GM23248 (cell line): ENCODE measurements at places on chromosomes 7 and 10. TPM values are rescaled to one million over a fixed set of nuclear protein-coding genes. Genes with fewer than 3 reads are reported as not detected.

Gene PTN
- total RNA-seq = 8.1 and 8.3 TPM in 2 replicates

Gene CLDN3
- total RNA-seq = not detected in 2 replicates

Gene OR2A12
- total RNA-seq = not detected in 2 replicates

Gene LRRC17
- total RNA-seq = 1.5 TPM in 1 of 2 replicates, not detected in the other

Gene NUDT13
- 0.51 and 1.7 TPM in 2 replicates for total RNA-seq

Gene LBX1
- not detected in 2 replicates for total RNA-seq

Gene ZNF467
- not detected in 2 replicates for total RNA-seq

Gene LRRD1
- total RNA-seq = not detected in 2 replicates

Gene TAS2R41
- not detected in 2 replicates for total RNA-seq

- H3K27ac ChIP-seq = no peak overlapping the region
- 0 out of 2 replicates have a peak, but pooled peaks cover 6% of the 10 kb centered on the region for H3K36me3 ChIP-seq
- H3K4me1 ChIP-seq = peaks cover 31% of the 10 kb centered on the region
- no peaks in the 10 kb centered on the region for H3K27me3 ChIP-seq
- DNase-seq = peak; percentile 36
- H3K4me3 ChIP-seq = no peak overlapping the region
Observed at GRCh38 chr7:47337531-47337930, 244.4 kb downstream of the TNS3 start.

- H3K36me3 ChIP-seq = no peaks in the 10 kb centered on the region
- H3K4me3 ChIP-seq = no peak overlapping the region
- H3K4me1 ChIP-seq = no peaks in the 10 kb centered on the region
- no peaks in the 10 kb centered on the region for H3K27me3 ChIP-seq
- no peak overlapping the region for H3K27ac ChIP-seq
Observed at GRCh38 chr7:38902449-38902848, 6.5 kb downstream of the VPS41 start.

GRCh38 chr10:28569506-28570159 lies 36.7 kb downstream of the WAC start:
- peak overlapping the region; percentile 26 for H3K27ac ChIP-seq
- peak; percentile 63 for DNase-seq
- no peaks in the 10 kb centered on the region for H3K27me3 ChIP-seq
- peaks cover 18% of the 10 kb centered on the region; the same call in 1 of the 2 replicates for H3K36me3 ChIP-seq
- no peak overlapping the region for H3K4me3 ChIP-seq

DNA sequence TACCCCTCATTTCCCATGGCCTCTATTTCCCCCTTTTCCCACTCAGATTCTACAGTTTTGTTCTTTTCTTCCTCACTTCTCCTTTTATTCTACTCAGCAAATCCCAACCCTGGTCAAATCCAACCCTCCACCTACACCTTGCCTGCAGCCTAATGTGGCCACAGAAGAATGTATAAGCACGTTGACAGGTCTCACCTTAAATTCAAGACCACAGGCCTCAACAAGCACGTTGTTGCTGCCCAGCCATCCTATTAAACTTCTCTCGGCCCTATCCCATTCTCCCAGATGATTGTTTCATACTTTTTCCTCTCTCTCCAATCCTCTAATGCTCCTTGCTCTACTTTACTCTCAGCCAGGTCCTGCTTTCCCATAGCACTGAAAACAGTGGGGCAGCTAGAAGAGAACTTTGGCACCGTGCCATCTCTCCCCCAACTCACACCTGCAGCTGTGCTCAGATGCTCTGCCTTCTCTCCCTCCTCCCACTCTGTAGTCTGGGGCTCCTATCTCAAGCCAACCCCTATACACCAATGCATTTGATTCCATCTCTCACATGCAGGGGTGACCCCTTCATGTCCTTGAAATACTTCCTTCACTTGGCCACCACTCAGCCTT lies 6.8 kb upstream of the EIF3A start:
- no peak overlapping the region for H3K4me3 ChIP-seq
- no peak overlapping the region for H3K27ac ChIP-seq
- DNase-seq = no peak
- H3K27me3 ChIP-seq = no peaks in the 10 kb centered on the region
- H3K4me1 ChIP-seq = peaks cover 12% of the 10 kb centered on the region

GRCh38 chr7:16579216-16579615 lies 52.6 kb downstream of the LRRC72 start:
- H3K4me1 ChIP-seq = no peaks in the 10 kb centered on the region
- no peak overlapping the region for H3K4me3 ChIP-seq
- DNase-seq = no peak
- H3K27ac ChIP-seq = no peak overlapping the region

- H3K27me3 ChIP-seq = peaks cover 6% of the 10 kb centered on the region
- H3K36me3 ChIP-seq = no peaks in the 10 kb centered on the region
- peaks cover 4% of the 10 kb centered on the region; the same call in 1 of the 2 replicates for H3K4me1 ChIP-seq
- DNase-seq = no peak
Observed at GRCh38 chr7:151838861-151839381, 38.0 kb downstream of the PRKAG2 start.

- peak; percentile 33 for DNase-seq
- H3K27me3 ChIP-seq = no peaks in the 10 kb centered on the region
- no peaks in the 10 kb centered on the region for H3K4me1 ChIP-seq
- H3K4me3 ChIP-seq = no peak overlapping the region
Observed at GRCh38 chr10:32104622-32105509, 48.6 kb upstream of the KIF5B start.

GRCh38 chr10:4450981-4451908 lies 374.8 kb upstream of the AKR1E2 start:
- H3K36me3 ChIP-seq = no peaks in the 10 kb centered on the region
- H3K27me3 ChIP-seq = no peaks in the 10 kb centered on the region
- H3K27ac ChIP-seq = peak overlapping the region; percentile 68
- H3K4me1 ChIP-seq = peaks cover 13% of the 10 kb centered on the region
- peak; percentile 94 for DNase-seq

- no peaks in the 10 kb centered on the region for H3K4me1 ChIP-seq
- no peaks in the 10 kb centered on the region for H3K27me3 ChIP-seq
- no peaks in the 10 kb centered on the region for H3K36me3 ChIP-seq
- no peak overlapping the region for H3K4me3 ChIP-seq
- no peak overlapping the region for H3K27ac ChIP-seq
Observed at GRCh38 chr7:26034391-26034790, 117.6 kb upstream of the NFE2L3 start.

DNA sequence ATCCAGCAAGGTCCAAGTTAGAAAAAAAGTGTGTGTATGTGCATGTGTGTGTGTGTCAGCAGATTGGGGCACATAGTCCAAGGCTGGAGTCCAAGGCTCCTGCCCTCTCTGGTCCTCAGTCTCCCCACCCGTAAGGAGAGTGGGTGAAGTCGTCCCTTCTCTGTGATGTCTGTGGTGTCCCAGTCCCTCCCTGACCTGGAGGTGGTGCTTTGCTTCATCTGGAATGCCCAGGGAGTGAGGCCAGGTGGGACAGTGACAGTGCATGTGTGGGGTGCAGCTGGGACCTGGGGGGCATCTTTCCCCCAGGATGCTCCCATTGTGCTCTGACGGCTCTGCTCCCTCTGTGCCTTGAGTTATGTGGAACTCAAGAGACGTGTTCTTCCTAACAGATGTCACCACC lies 18.0 kb downstream of the AQP1 start:
- no peak for DNase-seq
- no peaks in the 10 kb centered on the region for H3K36me3 ChIP-seq
- H3K27ac ChIP-seq = no peak overlapping the region
- H3K27me3 ChIP-seq = no peaks in the 10 kb centered on the region
- H3K4me1 ChIP-seq = peaks cover 12% of the 10 kb centered on the region
- H3K4me3 ChIP-seq = no peak overlapping the region

GRCh38 chr10:26211781-26212444 lies 4.7 kb upstream of the GAD2 start:
- H3K4me3 ChIP-seq = no peak overlapping the region
- H3K27me3 ChIP-seq = peaks cover 56% of the 10 kb centered on the region
- no peaks in the 10 kb centered on the region for H3K36me3 ChIP-seq
- no peak for DNase-seq

DNA sequence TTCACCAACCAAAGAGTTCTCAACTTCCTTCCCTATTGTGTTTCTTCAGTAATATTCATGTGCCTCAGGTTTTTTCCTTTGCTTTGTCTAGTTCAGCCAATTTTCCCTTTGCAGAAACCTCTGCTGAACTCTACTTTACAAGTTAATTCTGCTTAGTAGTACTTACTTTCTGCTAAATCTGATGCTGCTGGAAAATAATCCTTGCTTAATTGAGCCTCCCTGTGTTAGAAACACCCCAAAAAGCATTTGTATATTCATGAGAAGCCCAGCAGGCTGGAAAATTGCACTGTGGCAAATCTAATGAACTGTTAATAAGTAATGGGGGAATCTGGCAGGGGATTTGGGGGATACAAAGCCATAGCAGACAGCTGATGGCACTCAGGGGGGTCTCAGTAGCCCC lies 78.5 kb downstream of the CDCA7L start:
- H3K36me3 ChIP-seq = no peaks in the 10 kb centered on the region
- DNase-seq = no peak
- peaks cover 5% of the 10 kb centered on the region; the same call in 1 of the 2 replicates for H3K4me1 ChIP-seq
- no peak overlapping the region for H3K27ac ChIP-seq
- no peaks in the 10 kb centered on the region for H3K27me3 ChIP-seq

DNA sequence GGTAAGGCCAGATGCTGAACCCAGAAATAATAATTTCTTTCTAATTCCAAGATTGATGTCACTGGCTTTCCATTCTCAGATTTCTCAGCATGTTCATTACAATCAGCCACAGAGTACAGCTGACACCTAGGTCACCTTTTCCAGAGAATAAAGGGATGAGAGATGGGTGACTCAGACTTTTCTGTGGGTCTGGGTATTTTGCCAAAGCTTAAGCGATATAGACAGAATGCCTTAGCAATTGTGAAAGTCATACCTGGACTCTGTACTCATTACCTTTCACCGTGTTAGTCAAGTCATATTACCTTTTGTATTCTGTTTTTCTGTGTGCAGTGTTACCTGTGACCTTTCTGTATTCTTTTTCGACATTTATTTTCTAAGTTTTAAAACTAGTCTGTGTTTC lies 10.6 kb upstream of the PRTFDC1 start:
- H3K27ac ChIP-seq = no peak overlapping the region
- H3K4me1 ChIP-seq = peaks cover 14% of the 10 kb centered on the region
- no peaks in the 10 kb centered on the region for H3K27me3 ChIP-seq
- no peak overlapping the region for H3K4me3 ChIP-seq
- peak; percentile 43 for DNase-seq

GRCh38 chr7:55572378-55573233 lies at the start of gene VOPP1:
TSS of gene VOPP1 (minus strand) at chr7:55572502. CDS start at chr7:55572324, 178 bp downstream.
- H3K27ac ChIP-seq = peak within 1 kb of the TSS; percentile 87
- peak; percentile 90 for DNase-seq
- peak within 1 kb of the TSS; percentile 85 for H3K4me3 ChIP-seq
- no peaks in the 10 kb centered on the region for H3K27me3 ChIP-seq
- peaks cover 46% of the 10 kb centered on the region for H3K4me1 ChIP-seq
- no peaks in the 10 kb centered on the region for H3K36me3 ChIP-seq

GRCh38 chr10:89164920-89165319 lies 42.2 kb downstream of the CH25H start:
- no peak for DNase-seq
- H3K4me1 ChIP-seq = peaks cover 36% of the 10 kb centered on the region
- no peak overlapping the region for H3K27ac ChIP-seq
